ENCODE measurements at places on chromosomes 3 and 15.
A peak's percentile ranks its signal among the peaks of the same experiment; 100 is the strongest.

DNA sequence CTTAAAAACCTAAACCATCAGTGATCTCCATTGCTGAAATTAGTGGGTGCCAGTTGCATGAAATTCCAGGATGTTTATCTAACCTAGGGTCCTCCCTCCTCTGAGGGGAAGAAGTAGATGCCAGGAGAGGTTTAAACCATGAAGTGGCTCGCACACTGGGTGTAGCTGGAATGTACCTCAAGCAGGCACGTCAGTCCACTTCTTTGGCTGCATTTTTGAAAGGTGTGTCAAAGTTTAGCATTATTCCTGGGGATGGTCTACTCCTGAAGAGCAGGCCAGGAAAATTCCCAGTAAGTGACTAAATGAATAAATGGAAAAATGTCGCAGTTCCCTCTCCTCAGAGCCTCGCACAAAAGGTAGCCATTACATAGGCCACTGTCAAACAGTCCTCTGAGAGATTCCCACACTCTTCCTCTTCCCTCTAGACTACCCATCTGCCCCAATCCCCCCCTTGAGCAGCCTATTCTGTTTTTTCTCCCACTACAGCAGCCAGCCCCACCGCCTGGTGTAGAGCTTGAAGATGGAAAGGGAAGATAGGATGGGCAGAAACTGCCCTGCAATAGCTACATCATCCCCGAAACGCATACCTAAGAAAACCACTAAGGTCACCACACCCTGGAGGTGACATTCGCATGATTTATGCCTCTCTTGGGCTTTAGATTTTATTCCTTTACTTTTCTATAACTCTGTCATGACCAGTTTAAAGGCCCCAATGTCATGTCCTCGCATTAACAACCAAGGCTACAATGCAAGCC lies 655 bp upstream of the TMOD3 start:
- no peak for DNase-seq

GRCh38 chr3:118347396-118348168 lies 687.1 kb downstream of the IGSF11 start:
- DNase-seq = no peak

DNA sequence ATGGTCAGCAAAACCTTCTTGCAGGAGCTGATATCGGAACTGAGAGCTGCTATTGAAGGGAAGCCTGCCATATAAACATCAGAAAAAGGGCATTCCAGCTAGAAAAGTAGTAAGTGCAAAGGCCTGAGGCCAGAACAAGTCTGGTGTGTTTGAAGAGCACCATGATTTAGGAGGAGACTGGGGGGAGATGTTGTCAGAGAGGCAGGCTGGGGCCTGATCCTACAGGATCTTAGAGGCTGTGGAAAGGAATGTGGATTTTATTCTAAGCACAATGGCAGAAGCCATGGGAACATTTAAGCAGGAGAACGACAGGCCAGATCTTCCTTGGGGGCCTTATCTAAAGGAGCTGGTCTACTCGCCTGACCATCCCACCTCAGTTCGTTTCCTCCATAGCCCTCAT lies 5.1 kb upstream of the MUC13 start:
- DNase-seq = no peak

DNA sequence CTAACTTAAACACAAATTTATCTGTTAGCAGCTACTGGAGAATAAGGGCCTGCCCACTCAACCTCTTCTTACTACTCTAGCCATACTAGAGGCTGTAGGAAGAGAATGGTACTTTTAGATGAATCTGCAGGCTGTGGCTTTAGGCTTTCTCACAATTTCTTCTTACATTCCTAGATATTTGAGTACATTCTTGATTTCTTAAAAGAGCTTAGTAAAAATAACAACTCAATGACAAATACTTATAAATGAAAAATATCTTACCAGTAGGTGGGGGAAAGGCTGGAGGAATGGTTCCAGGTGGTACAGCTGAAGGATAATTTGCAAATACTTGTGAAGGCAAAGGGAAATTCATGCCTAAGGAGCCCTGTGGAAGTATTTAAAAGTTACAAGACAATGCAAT lies 92.9 kb upstream of the GK5 start:
- DNase-seq = no peak

- no peak for DNase-seq
Observed at GRCh38 chr15:74542166-74543042, 1.4 kb downstream of the ARID3B start.

DNA sequence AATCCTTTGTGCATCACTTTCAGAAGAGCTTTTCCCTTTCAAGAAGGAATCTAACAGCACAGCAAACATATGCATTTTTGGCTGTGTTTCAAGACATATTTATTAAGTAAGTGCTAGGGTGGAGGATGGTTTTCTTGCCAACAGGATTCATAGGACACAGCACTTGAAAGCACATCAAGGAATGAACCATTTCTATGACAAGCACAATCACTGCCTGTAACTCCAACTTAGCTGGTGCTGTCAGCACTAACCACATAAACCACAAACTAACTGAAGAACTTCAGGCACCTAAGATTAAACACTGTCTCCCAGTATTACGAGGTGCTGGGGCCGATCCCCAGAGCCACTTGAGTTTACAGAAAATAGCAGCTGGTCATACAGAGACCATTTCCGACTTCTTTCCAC lies 35.4 kb upstream of the SPRED1 start:
- peak; percentile 31 for DNase-seq

Data from LNCaP clone FGC (cell line).